Smooth muscle cell of the brain vasculature (primary cell): ENCODE measurements at places on chromosomes 12 and 14.

DNA sequence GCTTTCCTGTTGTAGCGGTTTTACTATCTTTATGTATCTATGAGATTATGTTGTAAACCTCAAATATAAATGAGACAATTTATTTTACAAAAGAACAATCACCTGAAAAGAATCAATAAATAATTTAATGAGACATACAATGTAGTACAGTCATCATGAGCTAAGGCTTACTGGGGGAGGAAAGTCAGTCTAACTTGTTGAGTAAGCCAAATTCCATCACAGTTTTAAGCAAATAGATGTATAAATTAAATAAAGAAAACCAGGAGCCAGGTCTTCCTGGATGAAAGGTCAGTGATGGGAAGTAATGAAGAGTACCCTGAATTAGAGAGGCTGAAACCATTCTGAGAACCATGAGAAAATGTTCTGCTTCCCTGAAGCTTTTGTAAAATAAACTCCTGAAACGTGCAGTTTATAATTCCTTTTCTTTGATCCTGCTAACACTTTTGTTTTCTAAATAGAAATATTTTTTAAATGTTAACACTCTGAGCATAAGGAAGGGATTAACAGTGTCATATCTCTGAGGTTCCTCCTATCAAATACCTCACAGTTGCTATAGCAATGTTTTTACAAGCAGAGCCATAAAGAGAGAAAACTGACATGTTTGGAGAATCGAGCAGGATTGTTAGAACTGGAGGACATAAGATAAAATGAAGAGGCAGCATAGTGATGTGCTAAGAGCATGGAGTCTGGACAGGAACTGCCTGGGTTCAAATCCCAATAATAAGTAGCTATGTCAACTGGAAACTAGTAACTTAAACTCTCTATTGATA is 444.9 kb upstream of the FOXG1 start:
- no peak for DNase-seq

- no peak for DNase-seq
These were observed 398.7 kb downstream of the SOX5 start for GRCh38 chr12:23550753-23551152.

- no peak for DNase-seq
These were observed 572.6 kb upstream of the MDGA2 start for GRCh38 chr14:48247977-48248376.

DNA sequence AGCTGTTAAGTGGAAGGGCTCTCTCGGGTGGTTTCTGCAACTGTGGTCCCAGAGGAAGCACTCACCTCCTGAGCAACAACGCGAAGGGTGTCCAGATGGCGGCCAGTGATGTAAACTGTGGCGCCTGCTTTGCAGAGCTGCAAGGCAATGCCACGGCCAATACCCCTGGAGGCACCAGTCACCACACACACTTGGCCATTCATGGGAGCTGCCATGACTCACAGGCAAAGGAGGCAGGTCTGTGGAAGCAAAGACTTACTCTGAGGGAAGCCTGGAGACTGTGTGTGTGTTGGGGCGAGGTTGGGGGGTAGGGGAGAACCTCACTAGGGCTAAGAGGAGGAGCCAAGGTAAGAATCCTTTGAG is 707 bp downstream of the DHRS1 start:
- DNase-seq, result no peak

- no peak for DNase-seq
These were observed 25.6 kb downstream of the EMP1 start for GRCh38 chr12:13222076-13222475.

GRCh38 chr14:68359837-68360552 is 432.9 kb downstream of the ZFP36L1 start:
- DNase-seq, result no peak

DNA sequence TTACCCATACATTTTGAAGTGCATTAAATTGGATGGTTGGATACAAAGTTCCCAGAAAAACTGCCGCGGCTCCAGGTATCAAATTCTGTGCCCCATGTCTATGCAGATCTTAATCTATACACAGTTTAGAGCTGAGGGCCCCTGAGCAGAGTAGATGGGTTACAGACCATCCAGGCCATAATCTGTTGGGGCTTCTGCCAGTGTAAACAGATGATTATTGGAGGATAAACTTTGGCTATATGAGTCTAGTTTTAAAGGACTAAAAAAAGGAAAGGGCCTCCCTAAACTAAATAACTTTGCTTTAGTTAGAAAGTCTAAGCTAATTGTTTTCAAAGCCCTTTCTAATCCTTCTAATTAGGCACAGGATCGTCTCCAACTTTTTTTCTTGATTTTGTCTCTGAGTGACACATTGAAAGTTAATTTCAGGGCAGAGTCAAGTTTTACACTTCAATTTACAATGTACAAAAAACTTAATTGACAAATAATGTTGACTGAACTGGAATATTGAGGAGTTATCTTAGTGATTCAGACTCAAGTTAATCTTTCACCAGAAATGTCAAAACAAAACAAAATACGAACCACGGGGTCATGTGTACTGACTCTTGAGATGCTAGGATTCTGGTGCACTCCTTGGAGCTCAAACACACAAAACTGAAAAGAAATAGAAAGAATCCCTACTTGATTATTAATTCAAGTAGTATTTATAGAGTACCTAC is 133.9 kb upstream of the SCAF11 start:
- no peak for DNase-seq

DNA sequence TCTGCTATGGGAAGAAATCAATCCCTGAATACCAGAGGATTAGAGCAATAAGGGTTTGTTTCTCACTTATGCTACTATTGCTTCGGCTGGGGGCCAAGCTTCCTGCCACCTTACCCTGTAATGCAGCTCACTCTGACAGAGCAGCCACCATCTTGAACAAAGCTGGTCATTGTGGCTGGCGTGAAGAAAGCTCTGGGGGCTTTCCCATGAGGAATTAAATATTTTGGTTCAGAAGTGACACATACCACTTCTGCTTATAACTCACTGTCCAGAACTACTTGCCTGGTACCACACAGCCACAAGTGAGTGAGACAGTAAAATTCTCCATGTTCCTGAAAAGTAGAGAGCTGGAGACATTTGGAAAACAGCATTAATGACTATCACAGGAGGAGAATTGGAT is 82.6 kb downstream of the GALNT8 start:
- DNase-seq, result no peak

GRCh38 chr12:120874547-120875245 is 29.5 kb downstream of the SPPL3 start:
- no peak for DNase-seq

DNA sequence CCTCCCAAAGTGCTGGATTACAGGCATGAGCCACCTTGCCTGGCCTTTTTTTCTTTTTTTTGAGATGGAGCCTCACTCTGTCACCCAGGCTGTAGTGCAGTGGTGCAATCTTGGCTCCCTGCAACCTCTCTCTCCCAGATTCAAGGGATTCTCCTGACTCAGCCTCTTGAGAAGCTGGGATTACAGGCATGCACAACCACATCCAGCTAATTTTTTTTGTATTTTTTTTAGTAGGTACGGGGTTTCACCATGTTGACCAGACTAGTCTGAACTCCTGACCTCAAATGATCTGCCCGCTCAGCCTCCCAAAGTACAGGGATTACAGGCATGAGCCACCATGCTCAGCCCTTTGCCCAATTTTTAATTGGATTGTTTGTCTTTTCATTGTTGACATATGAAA is 58.0 kb downstream of the SINHCAF start:
- DNase-seq, result no peak

GRCh38 chr12:12202105-12202504 is 64.7 kb downstream of the LRP6 start:
- DNase-seq, result no peak

DNA sequence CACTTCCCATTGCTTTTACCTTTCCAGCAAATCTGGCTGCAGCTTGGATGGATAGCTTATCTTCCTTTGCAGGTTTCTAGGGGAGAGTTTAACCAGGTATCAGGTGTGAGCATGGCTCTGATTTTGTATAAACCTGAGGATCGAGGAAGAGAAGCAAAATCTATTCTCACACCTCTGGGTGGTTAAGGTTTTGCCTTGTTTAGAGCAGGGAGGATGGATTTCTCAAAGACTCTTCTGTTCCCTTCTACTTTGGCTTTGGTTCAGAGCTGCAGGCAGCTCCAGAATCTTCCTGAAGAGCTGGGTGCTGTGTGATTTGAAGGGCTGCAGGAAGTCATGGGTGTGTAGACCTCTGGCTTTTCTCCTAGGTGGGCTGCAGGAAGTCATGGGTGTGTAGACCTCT is 1.7 kb downstream of the JDP2 start:
- no peak for DNase-seq

DNA sequence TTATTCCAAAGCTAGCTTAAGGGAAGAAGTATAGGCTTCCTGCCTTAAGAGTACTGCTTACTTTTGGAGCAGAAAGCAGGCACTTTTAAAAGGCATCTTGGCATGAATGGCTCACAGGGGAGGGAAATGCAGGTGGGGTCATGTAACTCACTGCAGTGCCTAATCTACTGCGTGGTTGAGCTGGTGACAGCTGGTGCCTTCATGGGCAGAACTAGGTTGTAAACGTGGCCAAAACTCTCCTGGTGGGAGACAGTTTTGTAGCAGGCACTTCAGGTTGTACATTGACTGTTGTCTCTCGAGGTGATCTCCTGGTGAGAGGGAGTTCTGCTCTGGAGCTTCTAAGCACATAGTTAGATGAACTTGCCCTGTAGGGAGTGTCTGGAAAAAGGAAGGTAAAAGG is 962.5 kb downstream of the DIO2 start:
- no peak for DNase-seq

- no peak for DNase-seq
These were observed 368.6 kb upstream of the USP15 start for GRCh38 chr12:61891632-61892031.

DNA sequence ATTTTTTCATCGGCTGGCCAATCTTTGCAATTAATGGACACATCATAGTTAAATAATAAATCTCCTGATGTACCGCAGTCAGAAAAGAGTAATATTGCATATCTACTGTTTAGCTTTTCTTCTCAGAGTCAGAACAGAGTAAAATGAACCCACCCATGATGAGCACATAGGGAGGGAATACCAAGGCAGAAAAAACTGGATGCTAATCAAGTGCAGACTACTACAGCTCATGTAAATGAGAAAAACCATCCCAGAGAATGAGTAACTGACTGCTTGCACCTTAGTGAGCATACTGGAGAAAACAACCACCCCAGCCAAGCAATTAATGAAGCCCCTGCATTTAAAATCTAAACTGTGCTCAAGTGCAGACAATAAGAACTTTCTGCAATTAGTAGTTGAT is 483.7 kb downstream of the MDGA2 start:
- DNase-seq, result no peak

DNA sequence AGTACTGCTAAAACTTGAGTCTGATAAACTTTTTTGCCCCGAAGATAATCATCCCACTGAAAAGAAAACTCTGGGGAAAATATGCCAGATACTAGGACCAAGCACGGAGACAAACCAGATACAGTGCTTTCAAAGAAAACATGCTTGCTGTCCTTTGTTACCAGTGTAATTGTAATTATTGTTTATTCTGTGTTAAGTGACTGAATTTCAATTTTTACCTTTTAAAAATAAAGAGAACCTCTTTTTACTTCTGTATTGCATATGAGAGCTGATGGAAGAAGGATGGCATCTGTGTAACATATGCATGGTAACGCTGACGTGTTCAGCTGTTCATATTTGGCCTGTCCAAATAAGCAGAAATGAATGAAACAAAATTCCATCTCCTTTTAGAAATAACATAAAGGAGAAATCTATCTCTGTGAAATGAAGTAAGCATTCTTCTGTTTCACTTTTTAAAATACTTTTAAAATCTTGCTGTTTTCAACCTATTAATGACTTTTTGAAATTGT is 22.5 kb downstream of the SLC35E3 start:
- no peak for DNase-seq

DNA sequence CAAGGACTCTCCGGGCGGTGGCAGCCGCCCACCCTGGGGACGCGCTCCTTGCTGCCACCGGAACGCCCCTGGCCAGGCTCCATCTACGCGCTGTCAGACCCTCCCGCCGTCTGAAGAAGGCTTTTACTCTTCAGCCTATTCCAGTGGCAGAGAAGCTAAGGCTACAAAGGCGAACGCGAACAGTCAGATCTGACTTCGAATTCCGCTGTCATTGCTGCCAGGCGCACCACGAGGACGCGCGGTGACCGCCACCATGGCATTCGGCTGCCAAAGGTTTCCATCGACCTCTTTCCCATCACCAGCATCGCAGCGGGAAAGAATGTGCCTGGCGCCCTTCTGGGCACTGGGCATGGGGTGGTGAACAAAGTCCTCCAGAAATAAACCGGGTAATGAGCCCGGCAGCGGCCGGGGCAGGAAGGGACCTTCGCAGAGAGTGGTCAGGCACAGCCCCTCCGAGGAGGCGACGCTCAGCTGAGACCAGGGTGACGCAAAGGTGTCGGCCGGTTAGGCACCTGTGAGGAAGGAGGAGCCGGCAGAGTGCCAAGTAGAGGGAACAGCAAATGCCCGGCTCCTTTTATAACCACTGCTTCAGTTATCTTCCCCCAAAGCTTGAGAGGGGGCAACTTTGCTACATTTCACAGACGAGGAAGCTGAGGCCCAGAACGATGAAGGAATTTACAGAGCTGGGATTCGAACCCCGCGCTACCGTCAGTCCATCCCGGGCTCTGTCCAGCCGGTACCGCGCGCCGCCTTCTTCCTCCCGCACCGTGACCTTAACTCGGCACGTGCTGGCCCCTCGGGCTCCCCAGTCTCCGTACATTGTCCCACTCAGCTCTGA is 1.9 kb upstream of the RFX4 start:
- DNase-seq, result no peak

DNA sequence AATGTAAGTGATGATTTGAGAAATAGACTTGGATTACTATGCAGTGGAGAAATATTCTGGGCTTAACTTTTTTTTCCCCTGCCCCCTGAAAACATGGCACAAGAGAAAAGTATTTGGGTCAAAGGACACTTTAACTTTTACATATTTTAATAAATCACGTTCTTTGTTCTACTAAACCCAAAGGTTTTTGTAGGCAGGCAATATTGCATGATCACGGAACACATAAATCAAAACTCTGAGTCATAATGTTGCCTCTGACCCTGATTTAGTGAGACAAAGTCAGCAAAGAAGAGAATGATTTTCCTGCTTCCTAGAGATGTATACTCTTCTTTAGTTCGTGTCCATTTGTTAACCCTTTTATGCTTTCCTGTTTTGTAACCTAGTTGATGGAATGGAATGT is 38.0 kb downstream of the ABCD2 start:
- DNase-seq, result no peak

DNA sequence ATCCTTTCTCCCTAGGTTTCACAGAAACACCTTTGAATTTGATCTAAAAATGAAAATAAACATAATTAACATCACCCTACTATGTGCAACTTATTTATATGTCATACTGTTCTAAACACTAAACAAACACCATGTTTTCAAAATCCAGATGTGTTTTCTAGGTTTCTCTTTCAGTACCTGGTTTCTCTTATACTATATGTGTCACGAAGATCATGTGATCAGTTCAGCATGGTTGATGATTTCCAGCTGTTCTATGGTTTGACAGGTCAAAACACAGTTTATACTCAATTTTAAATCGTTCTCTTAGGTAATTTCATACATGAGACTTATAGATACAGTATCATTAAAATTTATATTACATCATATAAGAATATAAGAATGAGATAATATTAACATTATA is 373.1 kb downstream of the SOX5 start:
- no peak for DNase-seq
